ENCODE measurements at places on chromosomes 2 and 18.
A peak's percentile ranks its signal among the peaks of the same experiment; 100 is the strongest.

DNA sequence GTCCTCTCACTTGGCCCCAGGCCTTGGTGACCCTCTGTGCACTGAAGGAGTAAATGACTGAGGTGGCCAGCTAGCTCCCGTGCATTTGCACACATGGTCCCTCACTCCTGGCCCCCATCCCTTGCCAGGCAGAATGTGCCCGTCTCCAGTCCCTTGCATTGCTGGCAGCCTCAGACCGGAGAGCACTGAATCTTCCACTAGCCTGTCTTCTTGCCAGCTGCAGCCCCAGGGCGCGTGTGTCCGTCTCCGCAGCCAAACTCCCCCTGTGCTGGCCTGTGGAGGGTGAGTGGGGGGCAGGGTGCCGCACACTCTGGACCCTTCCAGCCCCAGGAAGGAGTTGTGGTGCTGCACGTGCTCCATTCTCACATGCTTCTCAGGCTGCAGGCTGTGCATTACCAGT is 35.9 kb downstream of the INPP4A start:
- no peak for DNase-seq

DNA sequence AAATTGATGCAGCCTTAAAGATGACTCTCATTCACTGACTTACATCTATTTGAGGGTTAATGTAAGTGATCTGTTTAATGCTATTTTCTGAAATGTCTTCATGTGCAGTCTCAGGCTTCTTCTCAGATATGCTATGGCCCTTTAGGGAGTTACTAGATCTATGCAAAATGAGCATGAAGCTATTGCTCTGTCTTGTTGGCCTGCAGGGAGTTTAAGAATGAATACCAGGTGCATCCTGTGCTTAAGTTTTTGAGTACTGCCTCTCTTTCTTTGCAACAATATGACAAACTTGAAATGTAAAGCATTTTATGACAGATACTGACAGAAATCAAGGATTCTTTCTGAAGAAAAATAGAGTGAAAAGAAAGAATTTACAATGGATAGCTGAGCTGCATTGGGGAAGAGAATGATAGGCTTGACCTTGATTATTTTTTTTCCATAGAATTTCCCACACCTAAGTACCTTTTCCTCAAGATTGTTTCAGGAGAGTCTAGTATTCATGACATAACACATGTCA is 1058.3 kb upstream of the TMEFF2 start:
- no peak for DNase-seq

- DNase-seq, result peak; percentile 28
Measured at GRCh38 chr2:210954386-210954907, 398.0 kb downstream of the CPS1 start.

- no peak for DNase-seq
Measured at GRCh38 chr18:24662412-24662821, 202.0 kb downstream of the HRH4 start.

- DNase-seq, result no peak
Measured at GRCh38 chr18:9854801-9855676, 30.7 kb upstream of the TXNDC2 start.

- DNase-seq, result no peak
Measured at GRCh38 chr18:47658498-47658897, 272.0 kb downstream of the SMAD2 start.

DNA sequence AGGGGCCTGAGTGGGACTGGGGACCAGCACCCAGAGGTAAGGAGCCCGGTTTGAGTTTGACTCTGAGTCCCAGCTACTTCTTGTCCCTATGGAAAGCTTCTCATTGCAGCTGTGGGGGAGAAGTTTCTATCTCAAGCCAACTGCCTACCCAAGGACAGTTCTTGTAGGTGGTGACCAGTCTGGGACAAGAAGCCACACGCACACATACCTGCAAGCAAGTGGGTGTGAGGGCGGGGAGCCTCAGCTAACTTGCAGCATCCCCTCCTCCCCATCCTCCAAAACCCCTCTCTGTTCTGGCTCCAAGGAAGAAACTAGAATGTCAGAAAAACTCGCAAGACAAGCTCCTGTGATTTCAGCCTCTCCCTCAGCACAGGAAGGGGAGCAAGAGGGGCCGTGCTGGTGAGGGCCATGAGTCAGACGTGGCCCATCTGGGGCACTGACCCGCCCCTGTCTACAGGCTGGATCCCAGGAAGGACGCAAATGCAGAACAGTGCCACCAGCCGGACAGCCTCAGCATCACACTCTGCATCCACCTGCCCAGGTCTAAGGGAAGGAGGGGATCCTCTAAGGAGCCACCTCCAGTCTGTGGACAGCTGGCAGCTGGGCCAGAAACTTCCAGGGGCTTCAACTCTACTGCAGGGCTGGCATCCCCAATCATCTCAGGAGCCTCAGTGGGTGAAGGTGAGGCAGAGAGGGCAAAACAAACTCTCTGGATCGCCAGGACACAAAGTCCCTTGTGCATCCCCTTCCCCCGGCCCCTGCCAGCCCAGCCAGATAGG is 103.4 kb downstream of the TNS1 start:
- peak; percentile 74 for DNase-seq

GRCh38 chr18:48852794-48853193 is 98.0 kb downstream of the SMAD7 start:
- no peak for DNase-seq

DNA sequence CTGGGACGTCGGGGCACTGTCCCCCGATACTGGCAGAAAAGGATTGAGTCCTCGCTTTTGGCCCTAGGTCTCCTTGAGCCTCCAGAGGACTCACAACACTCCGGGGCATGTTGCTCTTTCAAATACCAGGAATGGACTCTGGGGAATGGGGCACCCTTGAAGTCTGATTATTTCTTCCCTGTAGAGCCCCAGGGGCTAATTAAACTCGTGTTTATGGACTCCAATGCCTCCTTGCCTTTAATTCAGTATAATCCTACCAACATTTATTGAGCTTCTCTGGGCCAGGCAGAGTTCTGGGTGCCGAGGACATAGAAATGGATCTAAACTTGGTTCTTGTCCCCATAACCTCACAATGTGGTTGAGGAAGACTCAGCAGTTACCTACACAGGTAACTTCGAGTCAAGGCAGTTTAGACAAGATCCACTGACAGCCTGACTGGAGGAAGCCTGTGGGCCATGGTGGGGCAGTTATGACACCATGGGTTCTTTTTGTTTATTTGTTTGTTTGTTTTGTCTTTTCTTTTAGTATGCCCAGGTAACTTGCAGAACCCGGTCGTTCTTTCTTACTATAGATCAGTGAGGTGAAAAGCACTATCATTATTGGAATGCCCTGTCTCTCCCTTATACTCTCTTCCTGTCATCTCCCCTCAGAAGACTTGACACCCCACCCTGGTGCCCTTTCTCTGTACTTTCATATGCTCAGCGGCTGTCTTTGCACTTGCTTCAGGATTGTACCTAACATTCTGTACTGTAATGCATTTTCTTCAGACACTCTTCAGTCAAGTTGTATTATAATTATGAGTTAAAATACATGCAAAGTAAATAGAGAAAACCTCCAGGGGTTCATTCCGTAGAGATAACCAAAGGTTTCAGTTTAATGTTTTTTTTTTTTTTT is 3.2 kb downstream of the CFLAR start:
- peak; percentile 43 for DNase-seq

DNA sequence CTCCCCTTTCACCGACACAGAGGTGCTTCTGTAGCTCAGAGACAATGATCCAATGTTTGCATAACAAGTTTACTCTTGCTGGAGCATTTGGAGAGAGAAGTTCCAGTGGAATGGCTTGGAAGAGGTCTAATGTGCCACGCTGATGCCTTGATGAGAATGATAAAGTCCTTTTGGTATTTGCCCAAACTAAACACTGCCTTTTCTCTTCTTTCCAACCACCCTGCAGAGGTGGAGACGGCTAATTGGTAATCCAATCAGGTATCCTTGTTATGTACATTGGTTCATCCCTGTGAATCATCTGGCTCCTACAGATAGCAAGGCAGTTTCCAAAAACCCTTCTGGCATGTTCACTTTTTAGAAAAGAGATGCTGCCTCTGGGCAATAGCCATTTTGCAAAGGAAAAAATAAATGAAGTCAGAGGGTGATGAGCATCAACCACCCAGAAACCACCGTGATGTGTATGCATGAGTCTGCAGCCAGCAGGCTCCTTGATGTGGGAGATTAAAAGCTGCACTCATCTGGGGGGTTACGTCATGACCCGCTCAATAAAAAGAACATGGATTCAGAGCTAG is 40.6 kb downstream of the KIAA2012 start:
- peak; percentile 74 for DNase-seq

DNA sequence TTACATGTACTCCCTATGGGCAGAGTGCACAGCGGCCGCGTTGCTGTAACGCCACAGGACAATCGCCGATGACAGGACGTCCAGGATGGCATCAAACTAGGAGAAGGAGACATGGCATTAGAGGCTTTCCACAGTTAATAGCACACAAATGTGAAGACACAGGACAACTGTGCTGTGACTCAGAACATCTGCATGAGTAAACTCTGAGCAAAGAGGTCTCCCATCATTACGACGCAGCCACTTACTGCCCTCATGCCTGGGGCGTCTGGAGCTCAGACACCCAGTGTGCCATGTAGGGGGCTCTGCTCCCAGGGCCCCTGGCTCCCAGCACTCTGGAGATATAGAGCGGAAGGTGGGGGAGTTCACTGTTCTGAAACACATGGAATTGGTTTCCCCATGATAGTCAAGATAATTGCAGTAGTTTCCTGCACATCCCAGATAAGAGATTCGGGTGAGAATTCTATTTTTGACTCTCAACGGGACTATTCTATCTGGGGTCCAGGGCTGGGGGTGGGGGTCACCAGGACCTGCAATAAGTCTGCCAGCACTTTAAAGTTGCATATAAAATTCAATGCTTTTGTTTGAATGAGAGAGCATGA is 168.1 kb downstream of the TMEM163 start:
- no peak for DNase-seq

DNA sequence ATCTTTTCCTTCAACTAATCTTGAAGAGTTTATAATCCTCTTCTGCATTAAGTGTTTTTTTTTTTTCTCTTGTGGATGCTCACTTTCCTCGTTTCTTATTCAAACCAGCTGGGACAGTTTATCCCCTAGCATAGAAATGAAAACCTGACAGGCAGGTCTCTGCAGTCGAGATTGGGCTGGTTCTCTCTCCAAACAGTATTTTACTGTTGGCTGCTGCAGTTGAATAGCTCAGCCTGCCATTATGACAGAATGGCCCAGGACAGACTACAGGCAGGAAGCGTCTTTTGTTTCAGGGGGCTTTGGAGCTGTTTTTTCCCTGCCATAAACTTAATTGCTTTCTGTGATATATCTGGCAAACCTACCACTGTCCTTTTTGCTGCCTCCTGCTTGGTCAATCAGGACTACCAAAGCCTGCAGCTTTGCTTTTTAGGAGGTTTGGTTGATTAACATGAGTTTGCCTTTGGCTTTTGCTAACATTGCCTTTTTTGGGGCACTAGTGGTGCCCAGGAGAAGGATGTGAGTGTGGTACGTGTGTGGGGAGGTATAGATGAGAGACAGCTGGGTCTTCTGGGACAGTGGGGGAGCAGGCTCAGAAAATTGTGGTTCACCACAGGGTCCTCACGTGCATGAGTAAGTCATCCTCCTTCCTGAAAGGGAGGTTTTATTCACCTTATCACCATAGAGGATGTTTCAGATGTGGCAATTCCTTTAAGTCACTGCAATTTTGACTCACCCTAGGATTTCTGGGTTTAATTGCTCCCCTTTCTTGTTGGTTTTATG is 128.7 kb downstream of the LYPD6B start:
- no peak for DNase-seq

- no peak for DNase-seq
Measured at GRCh38 chr2:196219671-196220070, 48.3 kb upstream of the STK17B start.

DNA sequence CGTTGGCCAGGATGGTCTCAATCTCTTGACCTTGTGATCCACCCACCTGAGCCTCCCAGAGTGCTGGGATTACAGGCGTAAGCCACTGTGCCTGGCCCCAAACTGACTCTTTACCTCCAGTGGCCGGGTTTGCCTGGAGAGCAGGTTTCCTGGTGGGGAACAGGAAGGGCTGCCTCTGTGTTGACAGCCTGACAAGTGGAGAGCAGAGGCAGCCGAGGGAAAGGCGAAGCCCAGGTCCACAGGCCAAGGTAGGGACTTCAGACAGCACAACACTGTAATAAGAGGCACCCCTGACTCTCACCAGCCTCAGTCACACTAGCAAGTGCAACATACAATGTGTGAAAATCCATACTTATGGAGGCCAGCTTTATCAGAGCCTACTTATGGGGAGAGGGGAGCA is 16.5 kb upstream of the SH3BP4 start:
- DNase-seq, result no peak

DNA sequence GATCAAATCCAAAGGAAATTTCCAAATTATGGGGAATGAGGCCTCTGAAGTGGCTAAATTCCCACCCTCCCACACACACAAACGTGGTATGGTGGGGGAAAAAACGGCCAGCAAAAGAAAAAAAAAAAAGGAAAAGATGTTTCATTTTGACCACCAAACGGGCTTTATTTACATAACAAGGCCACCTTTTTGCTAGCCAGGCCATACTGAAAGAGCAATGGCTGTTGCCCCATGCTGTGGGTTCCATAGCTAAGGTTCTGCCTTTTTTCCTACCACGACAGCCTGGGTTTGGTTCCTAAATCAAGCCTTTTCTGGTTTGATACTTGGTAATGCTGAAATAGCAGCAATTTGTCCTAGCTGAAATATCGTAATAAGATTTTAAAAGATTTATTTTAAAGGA is 14.0 kb upstream of the IL1B start:
- DNase-seq, result no peak

- no peak for DNase-seq
Measured at GRCh38 chr2:241777170-241777685, 606 bp downstream of the GAL3ST2 start.

DNA sequence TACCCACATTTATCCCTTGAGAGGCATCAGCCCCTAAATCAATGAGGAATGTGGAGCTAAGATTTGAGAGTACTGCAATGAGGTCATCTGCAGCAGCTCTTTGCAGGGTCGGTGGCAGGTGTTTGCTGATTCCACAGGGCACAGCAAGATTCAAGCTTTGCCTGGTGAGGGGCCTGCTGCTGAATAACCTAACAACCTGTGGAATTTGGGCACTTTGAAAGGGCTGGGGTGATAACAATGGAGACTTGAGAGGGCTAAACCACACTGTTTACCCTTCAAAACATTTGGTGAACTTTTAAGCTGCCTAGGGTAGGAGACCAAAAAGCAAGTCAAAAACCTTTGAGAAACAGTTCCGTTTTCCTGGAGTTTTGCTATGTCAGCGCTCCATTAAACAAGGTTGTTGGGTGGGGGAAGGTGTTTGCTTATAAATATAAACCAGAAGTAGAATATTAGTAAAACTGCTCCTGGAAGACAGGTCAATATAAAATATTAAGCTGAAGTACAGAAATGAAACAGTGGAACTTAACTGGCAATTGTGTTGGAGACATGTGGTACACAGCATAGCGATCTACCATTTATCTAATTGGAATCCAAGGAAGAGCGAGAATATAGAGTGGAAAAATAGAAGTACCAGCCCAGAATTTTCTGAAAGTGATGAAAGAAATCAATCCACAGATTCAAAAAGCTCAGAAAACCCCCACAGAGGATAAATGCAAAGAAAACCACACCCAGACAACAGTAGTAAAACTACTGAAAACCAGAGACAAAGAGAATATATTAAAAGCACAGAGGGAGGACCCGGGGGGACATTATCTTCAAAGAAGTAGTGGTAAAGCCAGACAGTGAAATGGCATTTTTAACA is 15.7 kb downstream of the COPS8 start:
- no peak for DNase-seq

GRCh38 chr2:241656190-241656741 is 18.8 kb downstream of the ATG4B start:
- no peak for DNase-seq
